HT1080 (cell line): ENCODE measurements at places on chromosomes 12 and 14. TPM values are rescaled to one million over a fixed set of nuclear protein-coding genes. Genes with fewer than 3 reads are reported as not detected.

Gene LMNTD1
- total RNA-seq, result not detected in 2 replicates

Gene LRRIQ1
- 0.06 TPM in 1 of 2 replicates, not detected in the other for total RNA-seq

Gene PUS1
- total RNA-seq, result 30.5 and 42.1 TPM in 2 replicates

Gene KANSL2
- total RNA-seq, result 54.1 and 55.0 TPM in 2 replicates

Gene SOAT2
- total RNA-seq, result not detected in 2 replicates

Gene PZP
- not detected in 2 replicates for total RNA-seq

Gene NOS1
- total RNA-seq, result 0.02 and 0.03 TPM in 2 replicates

Gene PDE3A
- total RNA-seq, result 0.40 and 0.43 TPM in 2 replicates

Gene KCNK13
- total RNA-seq, result 0.13 and 0.45 TPM in 2 replicates

Gene DPF3
- total RNA-seq, result 2.2 and 3.0 TPM in 2 replicates

Gene PMEL
- 1.1 and 3.3 TPM in 2 replicates for total RNA-seq

Gene SLC25A47
- total RNA-seq, result 0.37 TPM in 1 of 2 replicates, not detected in the other

Gene B4GALNT3
- total RNA-seq, result 0.27 and 0.50 TPM in 2 replicates

Gene ABCC9
- total RNA-seq, result 0.35 and 0.47 TPM in 2 replicates

Gene BEST3
- total RNA-seq, result 1.6 and 2.9 TPM in 2 replicates

Gene GUCY2C
- total RNA-seq, result 0.17 TPM in 1 of 2 replicates, not detected in the other

Gene PAH
- total RNA-seq, result not detected in 2 replicates
